T-cell (primary cell): ENCODE measurements at places on chromosomes 6 and 20.

DNA sequence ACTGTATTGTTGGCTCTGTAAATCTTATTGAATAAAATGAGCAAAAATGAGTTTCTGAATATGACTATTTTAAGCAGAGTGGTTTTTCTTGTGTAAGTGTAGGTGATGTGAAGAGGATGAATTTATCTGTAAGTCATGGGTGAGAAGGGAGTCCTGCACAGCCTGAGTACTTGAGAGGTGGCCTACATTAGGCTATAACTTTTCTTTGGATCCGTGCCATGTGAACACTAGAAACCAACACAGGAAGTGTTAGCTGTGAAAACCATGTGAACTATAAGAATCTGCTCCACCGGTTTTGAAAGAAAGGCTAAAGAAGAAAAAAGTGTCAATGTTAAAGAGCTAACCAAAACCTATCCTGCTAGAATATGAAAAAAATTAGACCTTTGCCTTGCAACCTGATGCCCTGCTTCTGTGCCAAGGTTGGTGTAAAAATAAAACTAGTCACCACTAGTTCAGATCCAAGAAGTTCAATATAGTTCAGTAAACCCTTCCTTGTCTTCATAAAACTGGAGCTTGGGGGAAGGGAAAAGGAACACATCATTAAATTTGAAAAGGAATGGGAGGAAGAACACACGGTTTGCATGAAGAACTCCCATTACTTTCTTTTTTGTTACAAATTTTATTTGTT is 21.3 kb downstream of the PLCB1 start:
- DNase-seq, result no peak

- DNase-seq, result no peak
Measured at GRCh38 chr6:54248319-54248718, 59.9 kb upstream of the TINAG start.

DNA sequence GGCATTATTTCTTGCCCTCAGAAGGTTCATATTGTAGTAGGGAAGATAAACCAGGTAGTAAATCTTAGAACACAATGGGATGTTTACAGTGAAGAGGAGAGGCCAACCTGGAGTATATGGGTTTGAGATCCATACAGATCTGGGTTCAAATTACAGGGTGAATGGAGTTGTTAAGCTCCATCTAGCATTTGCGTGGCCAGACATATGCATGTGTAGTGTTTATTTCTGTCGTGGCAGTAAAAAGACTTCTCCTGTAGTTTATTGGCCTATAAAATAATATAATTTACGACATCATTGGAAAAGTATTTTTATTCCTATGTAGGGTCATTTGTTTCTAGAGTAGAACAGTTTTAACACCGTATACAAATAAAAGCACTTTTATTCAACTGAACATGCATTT is 25.2 kb upstream of the TULP4 start:
- DNase-seq, result no peak

GRCh38 chr6:13268913-13269518 is 59.3 kb downstream of the TBC1D7 start:
- DNase-seq, result no peak

- no peak for DNase-seq
Measured at GRCh38 chr6:40409716-40410397, 177.3 kb downstream of the LRFN2 start.

GRCh38 chr6:123771126-123771525 is 32.5 kb upstream of the NKAIN2 start:
- no peak for DNase-seq

GRCh38 chr6:22253955-22254655 is 42.7 kb downstream of the PRL start:
- DNase-seq, result no peak

- peak; percentile 33 for DNase-seq
Measured at GRCh38 chr20:19692685-19693119, 65.4 kb upstream of the RIN2 start.
